ENCODE measurements at places on chromosomes 7 and 10. TPM values are rescaled to one million over a fixed set of nuclear protein-coding genes. Genes with fewer than 3 reads are reported as not detected.

DNA sequence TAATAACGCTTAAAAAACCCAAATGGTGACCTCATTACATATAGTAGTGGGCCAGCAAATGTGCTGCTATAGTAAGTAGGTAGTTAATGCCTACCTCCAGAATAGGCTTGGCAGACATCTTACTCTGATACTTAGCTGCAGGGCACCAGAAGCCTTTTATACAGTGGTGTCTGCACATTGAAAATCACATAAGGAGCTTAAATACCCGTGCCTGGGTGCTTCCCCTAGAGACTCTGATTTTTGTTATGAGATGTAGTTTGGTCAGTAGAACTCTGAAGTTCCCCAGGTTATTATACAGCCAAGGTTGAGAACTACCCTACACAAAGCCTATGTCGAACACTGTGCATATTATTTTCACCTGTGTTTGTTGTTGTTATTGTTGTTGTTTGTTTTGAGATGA lies 47.2 kb downstream of the ANKIB1 start:
- H3K36me3 ChIP-seq, result no peaks in the 10 kb centered on the region
- H3K4me1 ChIP-seq, result peaks cover 12% of the 10 kb centered on the region
- no peak overlapping the region for H3K27ac ChIP-seq
- H3K27me3 ChIP-seq, result no peaks in the 10 kb centered on the region
- no peak overlapping the region for H3K4me3 ChIP-seq

- no peaks in the 10 kb centered on the region for H3K36me3 ChIP-seq
- H3K27ac ChIP-seq, result no peak overlapping the region
- DNase-seq, result no peak
- H3K4me1 ChIP-seq, result peaks cover 4% of the 10 kb centered on the region
- H3K27me3 ChIP-seq, result no peaks in the 10 kb centered on the region
- H3K4me3 ChIP-seq, result no peak overlapping the region
Observed at GRCh38 chr7:87144173-87144657, 8.0 kb upstream of the DMTF1 start.

DNA sequence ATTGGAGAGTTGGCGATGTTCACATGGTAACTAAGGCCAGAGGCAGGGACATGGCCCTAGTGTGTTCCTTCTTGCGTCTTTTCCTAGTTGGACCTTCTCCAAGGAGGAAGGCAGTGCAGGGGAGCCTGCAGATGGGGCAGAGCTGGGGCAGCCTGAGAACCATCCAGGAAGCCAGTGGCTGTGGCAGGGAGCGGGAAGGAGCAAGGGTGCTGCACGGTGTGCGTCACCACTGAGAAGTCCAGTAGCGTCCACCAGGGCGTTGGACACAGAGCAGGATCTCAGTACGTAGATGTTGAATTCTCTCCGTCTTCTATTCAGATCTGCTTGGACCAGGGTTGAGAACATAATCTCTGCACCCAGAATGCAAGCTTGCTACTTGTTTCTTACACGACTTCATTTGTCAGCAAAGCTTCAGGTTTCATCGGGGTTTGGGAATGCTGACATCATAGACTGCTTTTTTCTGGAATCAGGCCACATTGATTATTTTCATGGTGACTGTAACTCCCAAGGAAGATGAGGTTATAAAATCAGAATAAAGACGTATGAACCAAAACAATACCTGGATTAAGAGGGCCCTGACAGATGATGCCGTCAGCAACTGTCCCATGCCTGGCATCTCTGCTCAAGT lies 130.3 kb downstream of the HECW1 start:
- H3K4me1 ChIP-seq, result peaks cover 10% of the 10 kb centered on the region
- H3K27me3 ChIP-seq, result no peaks in the 10 kb centered on the region
- H3K36me3 ChIP-seq, result no peaks in the 10 kb centered on the region
- H3K27ac ChIP-seq, result no peak overlapping the region
- H3K4me3 ChIP-seq, result no peak overlapping the region

- no peak for DNase-seq
- no peaks in the 10 kb centered on the region for H3K27me3 ChIP-seq
Observed at GRCh38 chr7:4682621-4683042, 537 bp downstream of the FOXK1 start.

DNA sequence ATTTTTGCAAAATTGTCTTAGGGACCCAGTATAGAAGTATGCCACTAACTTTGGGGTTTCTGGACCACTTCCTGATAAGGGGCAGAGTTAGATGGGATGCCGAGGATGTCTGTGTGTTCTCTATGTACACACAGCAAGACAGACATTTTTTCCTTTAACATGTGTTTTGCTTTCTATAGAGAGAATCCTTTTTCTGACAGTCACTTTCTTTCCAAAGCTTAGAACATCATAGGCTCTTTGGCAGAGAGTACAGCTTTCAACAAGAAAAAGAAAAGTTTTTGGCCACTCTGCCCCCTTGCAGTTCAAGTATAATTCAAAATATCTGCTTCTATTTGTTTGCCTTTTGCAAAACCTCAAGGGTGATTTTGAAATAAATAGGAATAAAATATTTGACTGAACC lies 44.1 kb downstream of the PAPSS2 start:
- no peaks in the 10 kb centered on the region for H3K27me3 ChIP-seq
- peak; percentile 64 for DNase-seq
- H3K4me1 ChIP-seq, result no peaks in the 10 kb centered on the region
- no peak overlapping the region for H3K4me3 ChIP-seq
- H3K27ac ChIP-seq, result no peak overlapping the region
- no peaks in the 10 kb centered on the region for H3K36me3 ChIP-seq

- no peak for DNase-seq
- peaks cover 51% of the 10 kb centered on the region for H3K4me1 ChIP-seq
- H3K36me3 ChIP-seq, result no peaks in the 10 kb centered on the region
- no peak overlapping the region for H3K27ac ChIP-seq
- no peaks in the 10 kb centered on the region for H3K27me3 ChIP-seq
Observed at GRCh38 chr7:155754165-155754564, 58.1 kb downstream of the SHH start.

DNA sequence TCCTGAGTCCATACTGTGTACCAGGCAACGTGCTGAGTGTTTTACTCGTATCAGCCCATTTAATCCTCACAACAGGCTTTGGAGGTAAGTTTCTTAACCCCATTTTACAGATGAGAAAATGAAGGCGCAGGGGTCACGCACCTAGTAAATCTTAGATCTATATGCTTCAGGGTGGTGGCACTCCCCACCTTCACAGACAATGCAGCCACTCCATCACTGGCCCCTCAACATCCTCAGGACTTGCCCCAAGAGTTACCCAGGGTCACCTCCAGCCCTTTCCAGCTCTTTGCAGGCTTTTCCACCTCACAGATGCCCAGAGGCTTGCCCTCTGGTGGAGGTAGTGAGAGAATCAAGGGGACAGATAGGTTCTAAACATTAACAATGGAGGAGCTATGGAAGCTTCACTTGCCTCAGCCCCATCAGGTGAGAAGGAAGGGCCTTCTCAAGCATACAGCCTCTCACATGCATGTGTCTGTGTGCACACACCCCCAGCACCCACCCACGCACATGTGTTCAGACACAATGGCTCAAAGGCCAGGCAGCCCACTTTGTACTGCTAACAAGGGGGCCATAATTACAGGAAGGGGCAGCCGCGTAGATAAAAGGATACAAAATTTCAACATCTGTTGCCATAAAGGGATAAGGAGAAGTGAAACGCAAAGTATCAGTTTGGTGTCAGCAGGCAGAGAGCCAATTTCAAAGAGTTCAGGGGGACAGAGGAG lies 29.1 kb downstream of the DPCD start:
- H3K4me3 ChIP-seq, result no peak overlapping the region
- no peak for DNase-seq
- no peak overlapping the region for H3K27ac ChIP-seq
- peaks cover 85% of the 10 kb centered on the region for H3K36me3 ChIP-seq
- H3K4me1 ChIP-seq, result no peaks in the 10 kb centered on the region

DNA sequence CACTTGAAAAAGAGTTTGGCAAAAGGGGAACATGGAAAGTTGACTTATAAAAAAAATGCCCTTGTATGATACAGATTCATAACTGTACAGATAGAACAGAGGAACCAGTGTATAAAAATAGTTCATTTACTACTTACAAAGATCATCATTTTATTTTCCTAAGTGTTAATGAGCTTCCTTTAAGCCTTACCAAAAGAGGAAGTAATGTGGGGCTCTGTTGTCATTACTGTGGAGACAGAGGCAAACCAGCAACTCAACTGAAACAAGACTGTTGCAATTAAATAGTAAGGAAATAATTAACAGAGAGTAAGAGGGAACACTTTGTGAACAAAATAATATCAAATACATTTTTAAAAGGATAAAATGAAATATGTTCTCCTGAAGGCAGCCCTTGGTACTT lies 526.2 kb upstream of the ADARB2 start:
- no peaks in the 10 kb centered on the region for H3K27me3 ChIP-seq
- DNase-seq, result no peak
- no peak overlapping the region for H3K4me3 ChIP-seq

- H3K27ac ChIP-seq, result no peak overlapping the region
- H3K27me3 ChIP-seq, result no peaks in the 10 kb centered on the region
- DNase-seq, result no peak
- no peaks in the 10 kb centered on the region for H3K36me3 ChIP-seq
- no peaks in the 10 kb centered on the region for H3K4me1 ChIP-seq
- H3K4me3 ChIP-seq, result no peak overlapping the region
Observed at GRCh38 chr7:14233076-14233867, 243.8 kb upstream of the ETV1 start.

- H3K36me3 ChIP-seq, result peaks cover 22% of the 10 kb centered on the region
- H3K4me3 ChIP-seq, result peak overlapping the region; percentile 87
- peak overlapping the region; percentile 85 for H3K27ac ChIP-seq
- no peak for DNase-seq
- no peaks in the 10 kb centered on the region for H3K27me3 ChIP-seq
Observed at GRCh38 chr7:98250789-98251188, 1.2 kb downstream of the TECPR1 start.

DNA sequence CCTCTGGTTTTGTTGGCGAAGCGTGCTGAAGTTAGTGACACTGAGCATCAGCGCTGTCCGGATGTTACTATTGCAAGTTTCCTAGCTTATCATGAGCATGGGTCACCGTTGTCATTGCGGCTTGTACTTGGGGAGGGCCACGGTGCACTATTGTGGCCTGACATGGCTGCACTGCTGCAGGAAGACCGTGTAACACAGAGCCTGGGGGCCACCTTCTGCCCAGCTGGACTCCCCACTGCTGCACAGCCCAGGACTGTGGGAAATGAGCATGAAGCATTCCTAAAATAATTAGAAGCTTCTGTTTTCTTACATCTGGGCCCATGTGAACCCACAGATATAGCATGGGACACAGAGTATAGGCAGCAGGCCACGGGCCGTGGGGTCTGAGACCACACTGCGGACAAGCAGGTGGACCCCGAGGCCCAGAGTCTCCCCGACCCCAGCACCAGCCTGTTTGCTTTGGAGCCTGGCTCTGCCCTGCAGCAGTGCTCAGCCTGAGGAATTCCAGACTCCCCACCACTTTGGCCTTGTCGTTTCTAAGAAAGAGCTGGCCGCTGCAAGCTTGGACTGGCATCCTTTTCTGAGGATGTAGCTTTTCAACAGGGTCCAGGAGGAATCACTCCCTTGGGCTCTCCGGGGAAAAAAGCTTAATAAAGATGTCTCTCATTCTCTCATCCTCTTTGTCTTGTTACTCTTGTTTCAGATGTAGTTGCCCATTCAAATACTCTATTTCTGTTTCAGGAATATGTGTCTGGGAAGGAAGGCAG lies 179.2 kb downstream of the CCDC3 start:
- no peak for DNase-seq
- no peak overlapping the region for H3K27ac ChIP-seq
- peaks cover 18% of the 10 kb centered on the region for H3K4me1 ChIP-seq
- H3K27me3 ChIP-seq, result no peaks in the 10 kb centered on the region
- no peaks in the 10 kb centered on the region for H3K36me3 ChIP-seq

- H3K36me3 ChIP-seq, result no peaks in the 10 kb centered on the region
- no peak for DNase-seq
- no peak overlapping the region for H3K27ac ChIP-seq
- H3K4me3 ChIP-seq, result no peak overlapping the region
Observed at GRCh38 chr7:85528581-85528980, 341.7 kb upstream of the SEMA3D start.

DNA sequence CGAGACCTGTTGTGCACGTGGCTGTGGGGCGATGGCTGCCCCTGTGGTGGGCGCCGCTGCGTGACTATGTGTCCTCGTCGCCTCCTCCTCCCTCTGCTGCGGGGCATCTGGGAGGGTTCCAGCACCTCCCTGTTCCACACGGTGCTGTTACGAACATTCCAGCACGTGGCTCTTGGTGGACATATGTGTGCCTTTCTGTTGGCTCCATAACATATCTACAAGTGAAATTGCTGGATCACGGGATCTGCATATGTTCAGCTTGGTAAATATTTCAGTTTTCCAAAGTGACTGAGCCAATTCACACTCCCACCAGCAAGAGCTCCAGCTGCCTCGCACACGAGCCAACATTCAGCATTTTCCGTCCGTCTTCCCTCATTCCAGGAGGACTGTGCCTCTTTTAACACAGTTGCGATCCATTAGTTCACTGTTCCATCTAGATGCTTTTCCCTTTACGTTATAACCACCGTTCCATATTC lies 25.1 kb downstream of the SNX8 start:
- DNase-seq, result no peak
- no peak overlapping the region for H3K4me3 ChIP-seq
- H3K27me3 ChIP-seq, result no peaks in the 10 kb centered on the region
- H3K4me1 ChIP-seq, result no peaks in the 10 kb centered on the region

DNA sequence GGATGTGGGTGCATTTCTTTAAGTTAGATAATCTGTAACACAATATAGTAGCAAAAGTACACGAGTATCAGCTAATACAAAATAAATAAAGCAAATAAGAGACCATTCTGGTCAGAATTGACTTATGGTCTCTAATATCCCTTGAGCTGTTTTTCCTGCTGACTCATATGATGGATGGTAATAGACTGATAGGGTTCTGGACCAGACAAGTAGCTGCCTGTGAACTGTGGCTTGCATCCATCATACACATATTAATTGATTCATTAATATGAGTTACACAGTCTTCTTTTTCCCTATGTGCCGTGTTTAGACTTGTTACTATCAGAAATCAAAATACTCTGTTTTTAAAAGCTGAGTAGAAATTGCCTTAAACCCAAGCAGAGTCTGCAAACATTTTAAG lies 762.8 kb downstream of the GATA3 start:
- H3K36me3 ChIP-seq, result no peaks in the 10 kb centered on the region
- H3K4me1 ChIP-seq, result no peaks in the 10 kb centered on the region
- no peaks in the 10 kb centered on the region for H3K27me3 ChIP-seq
- H3K27ac ChIP-seq, result no peak overlapping the region
- no peak overlapping the region for H3K4me3 ChIP-seq

Gene TBC1D12
- total RNA-seq, result 17.9 TPM

Gene TAS2R5
- 0.50 TPM for total RNA-seq

Gene C10orf53
- not detected for total RNA-seq

Gene BLNK
- total RNA-seq, result 0.86 TPM

Gene PPIF
- total RNA-seq, result 26.2 TPM

Gene CALHM1
- total RNA-seq, result not detected

Gene GNGT1
- not detected for total RNA-seq

Gene MDFIC
- total RNA-seq, result 38.4 TPM

Gene PPP1R17
- total RNA-seq, result not detected

Gene LRRC18
- total RNA-seq, result not detected

Gene CTBP2
- total RNA-seq, result 69.7 TPM

Gene EMX2
- not detected for total RNA-seq

Gene CLRN3
- not detected for total RNA-seq

Gene SPDYE3
- not detected for total RNA-seq
